ENCODE measurements at places on chromosomes 7 and 10.

GRCh38 chr7:155676052-155676451, 31.6 kb downstream of the RBM33 start:
- no peaks in the 10 kb centered on the region for H3K27me3 ChIP-seq
- H3K4me3 ChIP-seq = no peak overlapping the region
- H3K27ac ChIP-seq = no peak overlapping the region
- H3K36me3 ChIP-seq = no peaks in the 10 kb centered on the region

- no peaks in the 10 kb centered on the region for H3K36me3 ChIP-seq
- H3K4me3 ChIP-seq = no peak overlapping the region
- H3K27ac ChIP-seq = peak overlapping the region; percentile 16
- no peak for DNase-seq
These were observed 128.7 kb upstream of the JCAD start for GRCh38 chr10:30188101-30188500.

DNA sequence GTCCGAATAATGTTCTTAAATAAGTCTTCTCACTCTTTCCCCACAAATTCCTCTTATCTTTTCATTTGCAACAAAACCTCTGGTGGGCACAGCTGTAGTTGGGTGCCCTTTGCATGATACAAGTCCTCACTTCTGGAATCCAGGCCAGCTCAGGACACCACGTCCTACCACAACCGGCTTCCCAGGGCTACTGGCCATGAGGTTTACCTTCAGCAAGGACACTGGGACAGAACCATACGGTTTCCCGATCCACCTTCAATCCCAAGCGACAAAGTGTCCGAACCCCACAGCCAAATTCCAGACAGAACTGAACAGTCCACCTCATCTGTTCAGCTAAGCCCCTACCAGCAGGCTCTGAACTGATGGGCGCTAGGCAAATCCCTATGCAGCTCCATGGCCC, 174.6 kb downstream of the FAM107B start:
- DNase-seq = peak; percentile 83
- H3K27me3 ChIP-seq = no peaks in the 10 kb centered on the region
- H3K4me1 ChIP-seq = peaks cover 21% of the 10 kb centered on the region
- no peak overlapping the region for H3K27ac ChIP-seq
- H3K4me3 ChIP-seq = no peak overlapping the region

DNA sequence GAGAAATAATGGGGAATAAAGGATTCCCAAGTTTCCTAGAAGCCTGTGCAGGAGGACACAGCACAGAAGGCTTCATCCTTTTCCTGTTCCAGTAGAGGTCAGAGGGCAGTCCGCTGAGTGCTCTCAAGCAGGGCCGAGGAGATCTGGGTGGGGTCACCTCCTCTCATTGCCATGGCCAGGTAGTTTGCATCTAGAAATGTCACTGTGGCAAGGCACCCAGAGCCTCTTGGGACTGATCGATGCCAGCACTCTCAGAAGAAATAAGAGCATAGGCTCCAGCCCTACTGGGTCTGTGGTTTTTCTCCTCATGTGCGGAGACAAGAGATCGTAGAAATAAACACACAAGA, 7.9 kb downstream of the NUB1 start:
- H3K36me3 ChIP-seq = no peaks in the 10 kb centered on the region
- peak overlapping the region; percentile 24 for H3K4me3 ChIP-seq
- DNase-seq = no peak
- peaks cover 7% of the 10 kb centered on the region for H3K4me1 ChIP-seq
- H3K27ac ChIP-seq = peak overlapping the region; percentile 10

All from vagina (tissue), 2 donors.